ENCODE measurements at places on chromosomes 7 and 10. TPM values are rescaled to one million over a fixed set of nuclear protein-coding genes. Genes with fewer than 3 reads are reported as not detected.

- no peak for DNase-seq
- H3K36me3 ChIP-seq: peaks cover 47% of the 10 kb centered on the region
- no peaks in the 10 kb centered on the region for H3K27me3 ChIP-seq
- no peak overlapping the region for H3K4me3 ChIP-seq
- no peak overlapping the region for H3K27ac ChIP-seq
Measured at GRCh38 chr7:67022511-67022910, 25.9 kb downstream of the TYW1 start.

DNA sequence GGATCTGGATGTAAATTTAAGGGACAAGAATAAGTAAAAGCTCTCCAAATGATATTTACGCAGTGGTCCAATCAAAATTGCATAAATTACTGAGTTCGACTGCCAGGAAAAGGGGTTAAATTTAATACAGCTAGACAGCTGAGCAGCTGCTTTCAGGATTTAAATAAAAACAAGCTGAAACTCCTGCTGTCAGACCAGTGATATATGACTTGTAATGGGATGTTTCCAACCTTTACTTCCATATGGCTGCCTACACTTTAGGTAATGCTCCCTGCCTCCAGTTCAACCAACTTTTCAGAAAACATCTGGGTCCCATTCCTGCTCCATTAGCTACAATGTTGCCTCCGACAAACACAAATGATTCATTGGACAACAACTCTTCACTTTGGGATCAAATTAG is 326.3 kb upstream of the DGKB start:
- H3K27ac ChIP-seq: no peak overlapping the region
- H3K4me1 ChIP-seq: no peaks in the 10 kb centered on the region
- no peak for DNase-seq
- no peaks in the 10 kb centered on the region for H3K36me3 ChIP-seq
- H3K4me3 ChIP-seq: no peak overlapping the region

DNA sequence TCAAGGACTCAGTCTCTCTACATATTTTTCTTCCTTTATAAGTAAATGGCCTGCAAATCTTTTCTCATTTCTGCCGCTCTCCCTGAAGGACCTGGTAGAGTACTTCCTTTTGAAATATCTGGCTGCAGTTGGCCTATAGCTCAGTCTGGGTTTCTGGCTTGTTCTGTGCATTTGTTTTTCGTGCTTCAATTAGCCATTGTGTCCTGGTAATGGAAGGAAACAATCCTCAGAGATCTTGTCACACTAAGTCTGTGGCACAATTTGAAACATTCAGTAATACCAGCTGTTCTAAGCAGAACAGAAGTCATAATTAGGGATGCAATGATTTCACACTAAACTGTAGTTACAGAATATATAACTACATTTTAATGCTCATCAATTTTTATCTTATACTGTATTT is 545.0 kb downstream of the NRG3 start:
- no peaks in the 10 kb centered on the region for H3K36me3 ChIP-seq
- no peak for DNase-seq
- no peak overlapping the region for H3K4me3 ChIP-seq
- H3K4me1 ChIP-seq: no peaks in the 10 kb centered on the region
- no peaks in the 10 kb centered on the region for H3K27me3 ChIP-seq

DNA sequence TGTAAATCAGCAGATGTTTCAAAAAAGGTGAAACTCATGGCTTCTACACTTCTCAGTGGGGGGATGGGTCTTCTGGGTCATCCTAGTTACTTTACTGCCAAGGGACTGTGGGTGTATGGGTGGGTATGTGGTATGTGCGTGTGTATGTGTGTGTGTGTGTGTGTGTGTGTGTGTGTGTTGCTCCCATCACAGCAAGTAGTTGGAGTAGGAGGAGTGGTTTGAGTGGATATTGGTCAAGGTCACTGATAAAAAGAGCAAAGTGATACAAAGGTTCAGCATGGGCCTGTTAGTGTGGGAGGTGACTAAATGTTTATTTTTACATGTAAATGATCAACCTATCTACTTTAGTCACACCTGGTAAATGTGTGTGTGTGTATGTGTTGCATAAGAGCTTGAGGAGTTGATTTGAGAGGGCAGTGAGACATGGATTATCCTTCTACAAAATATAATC is 11.8 kb upstream of the COBL start:
- no peaks in the 10 kb centered on the region for H3K36me3 ChIP-seq
- DNase-seq: no peak
- H3K27me3 ChIP-seq: no peaks in the 10 kb centered on the region
- H3K27ac ChIP-seq: no peak overlapping the region
- H3K4me3 ChIP-seq: no peak overlapping the region

- no peak for DNase-seq
- H3K36me3 ChIP-seq: no peaks in the 10 kb centered on the region
- no peaks in the 10 kb centered on the region for H3K27me3 ChIP-seq
- no peaks in the 10 kb centered on the region for H3K4me1 ChIP-seq
Measured at GRCh38 chr10:131785121-131785460, 115.7 kb upstream of the PPP2R2D start.

DNA sequence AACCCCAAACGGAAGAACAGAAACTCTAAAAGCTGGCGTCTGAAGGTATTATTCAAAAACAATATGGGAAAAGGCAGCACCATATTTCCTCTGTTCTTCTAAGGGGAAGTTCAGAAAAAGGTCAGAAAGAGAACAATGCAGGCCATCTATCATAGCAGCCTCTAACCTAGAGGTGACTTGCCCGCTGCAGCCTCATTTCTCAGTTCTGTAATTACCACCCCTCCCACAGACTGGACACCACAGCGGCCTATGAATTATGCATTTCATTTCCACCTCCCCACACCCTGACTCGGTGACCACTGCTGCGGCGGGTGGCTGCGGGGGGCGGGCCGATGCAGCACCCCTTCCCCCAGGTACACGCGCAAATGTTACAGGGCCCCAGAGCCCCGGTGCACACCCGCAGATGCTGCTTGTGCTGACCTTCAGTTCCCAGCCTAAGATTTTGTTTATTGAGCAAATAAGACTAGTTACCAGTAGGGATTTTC is 125.5 kb downstream of the CLEC2L start:
- DNase-seq: peak; percentile 47
- H3K4me3 ChIP-seq: no peak overlapping the region

DNA sequence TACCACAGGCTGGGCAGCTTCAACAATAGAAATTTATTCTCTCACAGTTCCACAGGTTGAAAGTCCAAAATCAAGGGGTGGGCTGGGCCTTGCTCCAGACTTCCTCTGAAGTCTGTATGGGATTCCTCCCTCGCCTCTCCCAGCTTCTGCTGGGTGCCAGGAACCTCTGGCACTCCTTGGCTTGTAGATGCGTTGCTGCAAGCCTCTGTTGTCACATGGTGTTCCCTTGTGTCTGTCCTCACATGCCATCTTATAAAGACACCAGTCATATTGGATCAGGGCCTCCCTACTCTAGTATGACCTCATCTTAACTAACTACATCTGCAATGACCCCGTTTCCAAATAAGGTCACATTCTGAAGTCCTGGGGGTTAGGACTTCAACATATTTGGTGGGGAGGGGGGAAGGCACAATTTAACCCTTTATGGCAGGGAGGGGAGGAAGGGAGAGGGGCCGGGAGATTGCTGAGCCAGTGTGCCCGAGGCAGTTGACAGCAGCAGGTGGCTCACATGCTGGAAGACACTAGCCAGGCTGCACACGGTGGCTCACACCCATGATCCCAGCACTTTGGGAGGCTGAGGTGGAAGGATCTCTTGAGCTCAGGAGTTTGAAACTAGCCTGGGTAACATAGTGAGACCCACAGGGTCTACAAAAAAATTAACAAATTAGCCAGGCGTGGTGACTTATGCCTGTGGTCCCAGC is 18.8 kb downstream of the ZNF282 start:
- no peaks in the 10 kb centered on the region for H3K27me3 ChIP-seq
- H3K4me3 ChIP-seq: no peak overlapping the region
- no peak for DNase-seq

DNA sequence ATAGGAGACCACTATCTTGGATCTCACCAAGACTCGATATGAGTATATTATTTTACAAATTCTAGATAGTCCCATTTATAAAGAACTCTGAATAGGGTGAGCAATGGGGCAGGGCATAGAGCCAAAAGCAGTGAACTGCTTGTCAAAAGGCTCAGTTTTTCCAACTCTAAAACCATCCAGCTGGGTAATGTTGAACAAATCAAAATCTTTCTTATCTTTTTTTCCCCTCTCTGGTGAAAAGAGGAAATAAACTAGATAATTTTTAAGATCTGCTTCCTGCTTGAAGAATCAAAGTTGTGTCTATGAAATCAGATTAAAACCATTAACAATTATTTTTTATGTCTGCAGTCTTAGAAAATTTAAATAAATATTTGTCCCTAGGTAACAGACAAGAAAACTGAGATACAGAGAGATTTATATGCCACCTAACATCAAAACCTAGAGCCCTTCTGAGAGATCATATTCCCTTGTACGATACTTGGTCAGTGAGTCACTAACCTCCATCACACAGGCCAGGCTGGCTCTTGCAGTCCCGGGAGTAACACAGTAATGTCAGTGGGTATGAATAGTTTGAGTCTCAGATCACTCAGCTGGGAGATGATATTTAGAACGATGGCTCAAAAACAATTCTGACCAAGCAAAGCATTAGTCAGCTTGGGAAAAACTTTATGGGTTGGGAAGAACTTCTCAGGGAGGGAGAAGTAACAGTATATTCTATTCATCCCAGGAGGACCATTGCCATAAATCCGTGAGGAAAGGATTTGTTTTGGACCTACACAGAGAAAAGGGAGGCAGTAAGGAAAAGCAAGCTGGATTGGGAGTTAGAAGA is 178.8 kb downstream of the REEP3 start:
- H3K27me3 ChIP-seq: no peaks in the 10 kb centered on the region
- no peak overlapping the region for H3K27ac ChIP-seq
- H3K4me3 ChIP-seq: no peak overlapping the region
- no peak for DNase-seq

GRCh38 chr10:126036515-126036914 is 140.2 kb downstream of the FANK1 start:
- DNase-seq: no peak
- no peak overlapping the region for H3K27ac ChIP-seq
- H3K36me3 ChIP-seq: no peaks in the 10 kb centered on the region

GRCh38 chr7:114708646-114709045 is 213.2 kb upstream of the MDFIC start:
- H3K36me3 ChIP-seq: no peaks in the 10 kb centered on the region
- no peaks in the 10 kb centered on the region for H3K4me1 ChIP-seq
- no peak overlapping the region for H3K27ac ChIP-seq
- H3K27me3 ChIP-seq: peaks cover 28% of the 10 kb centered on the region
- DNase-seq: no peak
- H3K4me3 ChIP-seq: no peak overlapping the region

DNA sequence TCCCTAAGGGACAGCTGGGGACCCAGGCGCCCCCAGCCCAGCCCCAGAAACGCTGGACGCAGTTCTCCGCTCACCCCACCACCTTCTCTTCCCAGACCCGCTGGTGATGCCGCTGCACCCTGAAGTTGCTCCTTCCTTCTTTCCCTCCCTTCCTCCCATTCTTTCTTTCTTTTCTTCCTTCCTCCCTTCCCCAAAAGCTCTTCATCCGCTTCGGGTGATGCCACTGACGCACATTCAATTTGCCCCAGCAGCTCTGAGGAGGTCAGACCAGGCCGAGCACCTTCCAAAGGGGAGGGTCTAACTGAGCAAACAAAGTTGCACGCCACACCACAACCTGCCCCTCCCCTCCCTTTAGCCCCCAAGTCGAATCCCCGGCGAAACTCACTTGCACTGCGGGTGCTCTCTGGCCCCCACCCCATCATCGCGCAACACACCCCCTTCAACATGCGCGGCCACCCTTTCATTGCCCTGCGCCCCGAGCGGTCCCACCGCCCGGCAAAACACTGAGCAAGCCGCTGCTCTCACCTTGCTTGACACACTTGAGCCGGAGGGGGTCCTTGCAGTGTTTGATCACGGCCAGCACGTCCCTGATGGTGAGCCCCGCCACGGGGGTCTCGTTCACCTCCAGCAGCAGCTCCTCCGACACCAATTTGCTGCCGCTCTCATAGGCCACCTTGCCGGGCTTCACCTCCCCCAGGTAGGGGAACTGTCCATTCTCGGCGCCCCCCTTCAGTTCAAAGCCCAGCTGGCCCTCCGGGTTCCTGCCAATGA is 787 bp downstream of the MAGI2 start:
- H3K36me3 ChIP-seq: no peaks in the 10 kb centered on the region
- DNase-seq: no peak
- peaks cover 44% of the 10 kb centered on the region for H3K27me3 ChIP-seq
- no peak overlapping the region for H3K4me3 ChIP-seq

- DNase-seq: no peak
- no peak overlapping the region for H3K27ac ChIP-seq
- peaks cover 1% of the 10 kb centered on the region for H3K36me3 ChIP-seq
- H3K27me3 ChIP-seq: peaks cover 7% of the 10 kb centered on the region
Measured at GRCh38 chr7:139811066-139811465, 18.0 kb upstream of the TBXAS1 start.

DNA sequence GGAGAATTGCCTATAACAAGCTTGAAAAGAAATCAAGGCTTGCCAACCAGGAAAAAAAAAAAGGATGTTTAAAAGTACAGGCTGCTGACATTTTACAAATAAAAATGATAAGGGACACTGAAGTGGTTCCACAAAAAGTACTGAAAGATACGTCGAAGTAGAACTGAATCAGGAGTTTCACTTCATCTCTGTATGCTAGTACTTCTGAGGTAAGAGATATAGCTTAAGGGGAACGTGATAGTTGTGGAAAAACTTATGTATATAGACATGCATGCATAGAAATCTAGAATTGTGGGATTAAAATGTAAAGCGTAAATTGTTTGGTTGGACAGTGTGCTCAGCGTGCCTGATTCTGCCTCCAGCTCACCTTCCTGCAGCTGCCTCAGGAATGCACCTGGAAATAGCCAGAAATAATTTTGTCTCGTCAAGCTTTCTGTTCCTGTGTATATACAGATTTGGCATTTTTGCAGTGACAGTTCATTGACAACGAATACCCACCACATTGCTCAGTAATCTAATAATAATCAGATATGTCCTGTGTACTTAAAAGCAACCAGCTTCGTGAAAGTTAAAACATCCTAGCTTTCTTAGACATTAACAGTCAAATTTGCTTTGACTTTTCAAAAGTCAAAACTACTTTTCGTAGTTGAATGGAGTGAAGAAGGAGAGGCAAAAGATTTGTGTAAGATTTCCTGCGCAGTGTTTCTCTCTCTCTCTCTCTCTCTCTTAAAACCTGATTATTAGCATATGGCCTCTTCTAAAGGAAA is 1.4 kb downstream of the SOSTDC1 start:
- H3K4me1 ChIP-seq: no peaks in the 10 kb centered on the region
- no peak overlapping the region for H3K4me3 ChIP-seq
- peaks cover 20% of the 10 kb centered on the region for H3K27me3 ChIP-seq
- no peaks in the 10 kb centered on the region for H3K36me3 ChIP-seq
- no peak for DNase-seq
- no peak overlapping the region for H3K27ac ChIP-seq

Gene PDE1C
- not detected for total RNA-seq

Gene ABLIM1
- total RNA-seq: 54.9 TPM

Gene OR2A1
- not detected for total RNA-seq

Gene ZNF12
- 25.1 TPM for total RNA-seq

Gene PILRA
- total RNA-seq: 3.4 TPM

Gene AUTS2
- total RNA-seq: 24.4 TPM

Measured in activated CD8-positive, alpha-beta memory T cell treated with anti-CD3 and anti-CD28 coated beads, Interleukin-2, amount 10 ng/mL, durations not matched to agents 7 days and 5 days (primary cell).